Effector memory CD4-positive, alpha-beta T cell (primary cell): ENCODE measurements at places on chromosomes 3 and 15.
A peak's percentile ranks its signal among the peaks of the same experiment; 100 is the strongest.

DNA sequence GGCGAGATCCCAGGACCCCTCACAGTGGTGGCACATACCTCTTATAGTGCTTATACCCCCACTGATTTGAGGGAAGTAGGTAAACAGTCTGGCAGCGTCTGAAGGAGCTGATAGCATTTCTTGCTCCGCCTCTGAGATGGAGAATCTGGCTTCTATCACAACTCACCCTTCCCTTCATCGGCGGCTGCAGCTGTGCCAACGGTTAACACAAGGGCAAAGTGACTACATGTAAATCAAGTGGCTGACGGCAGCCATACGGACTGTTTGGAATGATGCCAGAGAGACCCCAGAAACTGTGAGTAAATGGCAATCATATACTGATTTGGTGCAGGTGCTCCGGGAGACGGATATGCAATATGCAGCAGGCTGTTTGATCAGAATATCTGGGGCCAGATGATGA is 66.8 kb upstream of the UNC13C start:
- no peak for DNase-seq

DNA sequence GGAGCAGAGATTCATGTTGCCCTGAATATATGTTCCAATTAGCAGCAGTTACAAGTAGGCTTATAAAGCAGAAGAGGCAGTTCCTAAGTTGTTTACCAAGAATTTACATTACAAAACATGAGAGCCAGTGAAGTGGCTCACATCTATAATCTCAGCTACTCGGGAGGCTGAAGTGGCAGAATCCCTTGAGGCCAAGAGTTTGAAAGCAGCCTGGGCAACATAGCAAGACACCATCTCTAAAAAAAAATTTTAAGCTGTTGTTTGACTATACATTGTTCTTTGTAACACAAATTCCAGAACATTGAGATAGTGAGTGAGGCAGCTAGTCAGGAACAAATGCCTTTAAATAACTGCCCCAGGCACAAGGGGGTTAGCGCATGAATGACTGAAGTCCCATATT is 10.3 kb upstream of the ZMAT3 start:
- DNase-seq = no peak

GRCh38 chr15:20294651-20295237 is 246.9 kb downstream of the GOLGA6L6 start:
- DNase-seq = no peak

DNA sequence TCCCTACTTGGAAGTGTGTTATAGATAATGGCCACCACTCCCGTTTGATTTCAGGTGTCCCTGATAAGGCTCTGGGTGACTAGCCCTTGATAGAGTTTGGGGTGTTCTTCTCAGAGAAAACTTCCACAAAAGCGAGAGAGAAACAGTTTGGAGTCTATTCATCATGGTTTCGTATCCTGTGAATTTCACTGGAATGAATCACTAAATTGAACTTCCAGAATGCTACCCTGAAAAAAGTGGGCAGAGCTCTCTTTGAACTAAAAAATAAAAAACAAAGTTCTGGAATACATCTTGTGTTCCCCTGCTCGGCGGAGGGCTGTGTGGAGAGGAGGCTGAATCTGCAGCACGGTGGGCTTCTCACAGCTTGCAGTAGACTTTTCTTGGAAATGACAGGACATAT is 52.8 kb upstream of the FAM98B start:
- no peak for DNase-seq

DNA sequence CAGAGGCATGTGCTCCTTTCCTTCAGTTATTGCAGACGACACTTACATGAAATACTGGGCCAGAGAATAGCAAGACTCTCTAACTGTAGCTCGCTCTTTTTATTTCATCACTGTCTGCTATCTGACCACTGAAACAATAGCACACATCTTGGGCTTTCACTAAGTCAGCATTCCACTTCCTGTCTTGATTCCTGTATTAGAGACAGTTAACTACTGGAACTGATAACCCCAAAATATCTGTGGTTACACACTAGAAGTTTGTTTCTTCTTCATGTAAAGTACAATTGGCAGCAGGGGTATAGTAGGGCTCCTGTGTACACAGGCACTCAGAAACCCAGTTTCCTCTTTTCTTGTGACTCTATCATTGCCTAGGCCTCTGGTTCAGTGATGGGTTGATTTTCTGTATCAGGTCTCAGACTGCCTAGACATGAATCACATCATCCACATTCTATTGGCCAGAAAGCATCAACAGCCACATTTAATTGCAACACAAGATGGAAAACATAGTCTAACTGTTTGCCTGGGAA is 230.2 kb upstream of the CD96 start:
- no peak for DNase-seq

DNA sequence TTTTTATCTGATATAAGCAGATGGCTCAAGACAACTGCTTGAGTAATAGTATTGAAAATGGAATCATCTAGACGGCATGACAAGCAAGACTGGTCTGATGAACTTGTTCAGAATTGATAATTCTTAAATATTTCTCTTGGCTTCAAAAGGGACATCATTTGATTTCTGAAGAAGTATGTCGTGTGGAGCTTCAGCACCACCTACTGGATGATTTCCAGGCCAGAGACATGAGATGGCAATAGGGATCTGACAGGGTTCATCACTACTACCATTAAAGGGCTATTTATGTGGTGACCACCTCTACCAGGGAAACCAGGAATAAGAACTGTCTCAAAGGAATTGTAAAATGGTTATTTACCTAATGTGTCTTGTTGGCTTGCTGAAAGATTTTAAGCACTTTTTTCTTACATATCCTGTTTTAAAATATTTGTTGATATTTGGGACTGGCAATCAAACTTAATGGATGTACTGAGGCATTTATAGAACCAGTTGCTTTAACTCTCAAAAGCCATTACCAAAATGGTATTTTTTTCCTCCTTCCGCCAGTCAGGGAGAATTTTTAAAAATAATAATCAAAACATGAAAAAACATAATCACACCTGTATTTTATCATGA is 99.5 kb upstream of the FAM98B start:
- peak; percentile 24 for DNase-seq

DNA sequence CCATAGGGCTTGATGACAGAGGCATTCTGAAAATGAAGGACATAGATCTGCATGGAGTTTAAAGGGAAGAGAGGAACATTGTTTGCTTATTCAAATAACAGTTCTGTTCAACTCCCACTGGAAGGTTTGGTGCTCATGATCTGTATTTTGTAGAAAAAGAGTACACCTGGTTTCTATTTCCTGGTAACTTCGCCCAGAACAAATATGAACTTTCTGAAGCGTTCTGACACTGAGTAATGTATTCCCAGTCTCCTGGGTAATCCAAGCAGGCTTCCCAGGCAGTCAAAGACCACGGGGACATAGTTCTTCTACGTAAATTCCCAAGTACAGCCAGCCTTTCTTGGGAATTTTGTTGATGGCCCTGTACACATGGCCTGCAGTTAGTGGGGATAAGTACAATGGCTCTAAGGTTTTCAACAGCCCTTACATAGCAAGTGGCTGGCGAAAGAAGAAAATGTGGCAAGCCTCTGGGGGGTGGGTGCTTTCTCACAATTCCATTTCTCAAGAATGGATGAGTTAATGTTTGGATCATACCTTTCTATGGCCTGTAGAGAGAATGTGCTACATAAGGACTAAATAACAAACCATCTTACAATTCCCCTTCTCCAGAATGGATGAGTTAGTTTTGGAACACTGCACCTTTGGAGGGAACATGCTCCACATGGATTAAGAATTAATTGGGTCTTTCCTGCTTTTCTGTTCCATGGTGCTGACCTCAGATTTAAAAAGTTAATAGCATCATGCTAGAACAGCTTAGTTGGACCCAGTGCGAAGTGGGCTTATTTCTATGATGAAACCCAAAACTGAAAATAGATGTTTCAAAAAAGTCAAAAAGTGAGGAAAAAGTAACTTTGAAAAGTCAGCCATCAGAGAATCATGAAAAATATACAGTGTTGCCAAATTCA is 52.7 kb downstream of the COL6A6 start:
- no peak for DNase-seq

- DNase-seq = peak; percentile 13
These were observed 107.6 kb downstream of the PEX5L start for GRCh38 chr3:179929091-179929529.

- DNase-seq = no peak
These were observed 18.9 kb upstream of the ST3GAL6 start for GRCh38 chr3:98744283-98744682.

- no peak for DNase-seq
These were observed 17.8 kb upstream of the HDGFL3 start for GRCh38 chr15:83225449-83225848.

GRCh38 chr15:96629511-96629910 is 299.0 kb downstream of the NR2F2 start:
- no peak for DNase-seq

GRCh38 chr3:60206206-60206605 is 1045.0 kb downstream of the FHIT start:
- no peak for DNase-seq

DNA sequence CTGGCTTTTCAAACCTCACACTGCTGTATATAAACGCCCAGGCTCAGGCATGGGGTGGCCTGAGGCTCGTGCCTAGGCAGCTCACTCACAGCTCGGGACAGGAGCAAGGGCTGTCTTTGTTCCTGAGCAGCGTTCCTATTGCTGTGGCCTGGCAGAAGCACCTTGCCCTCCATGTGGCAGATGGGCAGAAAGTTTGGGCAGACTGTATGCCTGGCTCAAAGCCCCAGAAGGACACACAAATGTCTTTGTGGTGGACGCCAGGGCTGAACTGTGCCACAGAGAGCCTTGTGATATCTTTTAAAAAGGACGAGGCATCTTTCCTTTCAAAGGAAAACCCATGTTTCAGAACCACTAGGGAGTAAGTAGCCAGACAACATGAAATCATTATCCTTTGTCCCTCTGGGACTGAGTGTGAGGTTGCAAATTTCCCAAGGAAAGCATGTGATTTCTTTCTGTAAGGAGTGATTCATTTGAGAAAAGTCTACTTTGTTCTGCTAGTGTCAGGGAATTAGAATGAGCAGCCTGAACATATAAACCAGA is 29.3 kb upstream of the UBE2E1 start:
- no peak for DNase-seq

GRCh38 chr3:115293321-115293720 is 146.2 kb upstream of the ZBTB20 start:
- DNase-seq = no peak

- DNase-seq = no peak
These were observed 218.2 kb upstream of the TPM1 start for GRCh38 chr15:62824111-62825015.

DNA sequence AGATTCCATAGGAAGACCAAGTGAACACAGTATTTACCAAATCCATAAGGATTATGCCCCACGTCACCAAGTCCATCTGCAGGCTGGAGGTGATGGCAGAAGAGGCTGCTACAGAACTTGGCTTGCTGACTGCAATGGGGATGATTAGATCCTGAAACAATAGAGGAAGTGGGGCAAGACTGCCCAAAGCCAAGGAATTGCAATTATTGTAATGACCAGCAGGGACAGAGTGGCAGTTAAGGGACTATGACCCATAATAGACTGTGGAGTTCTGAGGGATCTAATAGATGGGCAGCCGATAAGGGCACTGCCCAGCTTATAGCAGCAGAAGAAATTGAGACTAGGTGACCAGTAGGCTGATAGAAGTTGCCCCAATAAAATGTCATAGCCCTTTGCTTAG is 108.4 kb downstream of the MINAR1 start:
- no peak for DNase-seq

GRCh38 chr3:11591002-11591355 is 52.7 kb downstream of the VGLL4 start:
- DNase-seq = no peak

GRCh38 chr3:192892981-192893700 is 24.5 kb downstream of the MB21D2 start:
- DNase-seq = peak; percentile 58

DNA sequence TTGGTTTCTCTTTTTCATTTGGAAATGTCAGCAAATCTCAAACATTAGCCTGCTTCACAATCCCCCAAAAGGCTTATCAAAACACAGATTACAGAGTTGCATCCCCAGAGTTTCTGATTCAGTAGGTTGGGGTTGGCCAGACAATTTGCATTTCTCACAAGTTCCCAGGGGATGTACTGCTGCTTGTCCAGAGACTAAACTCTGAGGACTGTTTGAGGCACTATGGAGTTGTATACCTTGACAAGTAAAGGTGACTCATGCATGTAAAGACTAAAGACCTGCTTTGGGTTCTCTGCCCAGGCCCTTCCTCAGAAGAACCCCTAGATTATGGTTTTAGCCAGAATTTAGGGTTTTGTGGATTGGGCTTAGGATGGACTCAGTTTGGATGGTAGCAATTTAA is 151.1 kb upstream of the ARHGEF26 start:
- no peak for DNase-seq

- no peak for DNase-seq
These were observed 102.8 kb downstream of the IL12A start for GRCh38 chr3:160091441-160091840.

DNA sequence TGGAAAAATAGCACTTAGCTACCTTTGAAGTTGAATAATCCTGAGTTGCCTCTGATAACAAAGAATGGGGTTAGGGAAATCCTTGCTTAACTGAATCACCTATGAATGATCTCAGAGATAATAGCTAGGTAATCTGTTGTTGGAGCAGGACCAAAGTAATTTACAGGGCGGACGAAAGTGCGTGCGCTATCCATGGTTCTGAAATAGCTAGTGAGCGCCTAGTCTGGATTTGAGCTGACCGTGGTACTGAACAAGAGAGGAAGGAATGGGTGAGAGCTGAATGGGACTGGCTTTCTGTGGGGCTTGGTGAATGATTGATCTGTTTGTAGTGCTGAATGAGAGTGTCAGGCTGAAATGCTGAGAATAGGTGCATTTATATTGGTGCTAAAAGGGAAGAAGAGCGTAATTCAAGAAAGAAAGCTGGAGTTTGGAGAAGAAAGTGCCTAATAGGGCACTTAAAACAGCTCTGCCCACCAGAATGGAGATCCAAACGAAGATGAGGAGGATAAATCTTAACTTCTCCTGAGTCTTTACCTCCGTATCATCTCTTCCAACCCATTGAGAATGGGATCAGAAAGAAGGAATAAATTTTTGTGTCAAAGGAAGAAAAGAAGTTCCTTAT is 10.1 kb downstream of the SCN10A start:
- DNase-seq = no peak

- DNase-seq = no peak
These were observed 131.3 kb downstream of the TMEM108 start for GRCh38 chr3:133169331-133170068.
